GM12878 (cell line): ENCODE measurements at places on chromosomes 2 and 18.

DNA sequence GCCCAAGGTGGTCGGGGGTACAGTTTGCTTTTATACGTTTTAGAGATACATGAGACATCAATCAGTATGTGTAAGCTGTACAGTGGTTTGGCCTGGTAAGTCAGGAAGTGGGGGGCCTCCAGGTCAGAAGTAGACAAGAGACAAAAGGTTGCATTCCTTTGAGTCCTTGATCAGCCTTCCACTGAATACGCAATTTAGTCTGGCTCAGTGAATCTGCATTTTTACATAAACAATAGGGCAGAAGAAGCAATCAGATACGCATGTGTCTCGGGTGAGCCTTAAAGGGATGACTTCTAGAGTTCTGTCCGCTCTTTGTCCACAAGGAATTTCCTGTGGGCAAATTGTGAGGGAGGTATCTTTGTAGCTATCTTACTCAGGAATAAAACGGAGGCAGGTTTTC lies 87.2 kb downstream of the SOWAHC start:
- no peak for DNase-seq

DNA sequence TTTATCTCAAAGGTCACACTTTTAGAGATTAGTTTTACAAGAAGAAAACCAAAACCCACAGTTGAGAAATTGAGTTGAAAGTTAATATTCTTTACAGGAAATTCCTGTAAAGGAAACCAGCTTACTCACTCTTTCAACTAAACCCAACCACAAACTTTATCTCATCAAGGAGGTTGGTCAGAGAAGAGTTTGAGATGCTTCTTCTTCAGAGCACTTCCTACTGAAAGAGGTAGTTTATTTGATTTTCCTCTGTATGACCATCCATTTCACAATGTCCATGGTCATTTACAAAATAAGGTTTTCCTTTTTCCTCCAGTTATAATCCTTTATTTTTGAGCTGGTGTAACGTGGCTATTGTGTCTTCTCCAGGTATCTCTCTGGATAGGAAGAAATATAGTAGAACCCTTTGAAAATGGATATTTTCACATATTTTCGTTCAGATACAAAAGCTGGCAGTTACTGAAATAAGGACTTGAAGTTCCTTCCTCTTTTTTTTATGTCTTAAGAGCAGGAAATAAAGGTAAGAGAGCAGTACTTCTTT lies 4.5 kb upstream of the IL18RAP start:
- no peak for DNase-seq

DNA sequence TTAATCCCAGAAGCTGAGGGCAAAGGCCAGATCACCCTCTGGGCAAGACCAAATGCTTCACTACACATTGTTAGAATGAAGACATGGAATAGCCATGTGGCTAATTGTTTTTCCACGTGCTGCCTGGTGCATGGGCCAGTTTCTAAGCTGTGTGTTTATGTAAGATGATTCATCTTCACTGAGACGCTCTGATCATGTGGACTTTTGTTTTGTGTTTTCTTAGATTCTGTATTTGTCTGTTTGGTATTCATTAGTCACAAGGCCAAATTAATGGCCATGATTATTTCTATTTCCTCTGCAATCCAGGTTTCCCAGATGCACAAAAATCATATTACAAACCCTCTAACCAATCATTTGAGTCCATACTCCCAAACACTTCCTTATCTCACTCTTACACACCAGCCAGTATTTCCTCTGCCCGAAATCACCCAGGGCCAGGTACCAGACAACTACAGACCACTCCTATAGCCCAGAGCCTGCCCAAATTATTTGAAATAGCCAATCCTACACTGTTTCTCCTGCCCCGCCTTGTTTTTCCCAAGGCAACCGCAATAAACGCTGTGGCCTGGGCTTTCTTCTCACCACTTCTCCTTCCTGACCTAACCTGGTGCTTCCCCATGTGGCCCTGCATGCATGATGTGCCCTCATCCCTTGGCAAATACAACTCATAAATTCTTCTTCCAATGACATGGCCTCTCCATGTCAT lies 94.2 kb upstream of the SP3 start:
- no peak for DNase-seq

- no peak for DNase-seq
These were observed 21.3 kb upstream of the CHST9 start for GRCh38 chr18:27206411-27206810.

GRCh38 chr2:108351889-108352288 lies 25.9 kb upstream of the SULT1C4 start:
- DNase-seq, result no peak

- DNase-seq, result no peak
These were observed 287.5 kb downstream of the OSR1 start for GRCh38 chr2:19070886-19071285.

GRCh38 chr2:175036582-175037018 lies 31.4 kb upstream of the CHN1 start:
- no peak for DNase-seq

GRCh38 chr18:45775743-45776142 lies 49.7 kb upstream of the SIGLEC15 start:
- DNase-seq, result no peak

GRCh38 chr18:22427822-22428549 lies 10.3 kb upstream of the CTAGE1 start:
- no peak for DNase-seq

DNA sequence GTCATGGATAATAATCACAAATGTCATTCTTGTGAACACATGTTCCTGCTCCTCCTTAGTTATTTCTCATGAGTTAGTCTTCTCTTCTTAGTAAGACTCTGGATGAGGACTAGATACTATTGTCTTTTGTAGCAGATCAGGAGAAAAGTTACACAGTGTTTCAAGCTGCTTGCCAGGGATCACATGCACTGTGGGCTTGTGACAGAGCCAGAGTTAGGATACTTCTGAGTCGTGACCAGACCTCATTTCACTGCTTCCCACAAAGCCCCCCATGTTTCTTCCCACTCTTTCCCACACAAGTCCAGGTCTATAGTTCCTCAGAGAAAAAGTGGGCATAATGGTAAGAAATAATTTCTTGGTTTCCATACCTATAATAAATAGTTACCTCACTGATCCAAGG lies 80.2 kb upstream of the LRATD1 start:
- no peak for DNase-seq

DNA sequence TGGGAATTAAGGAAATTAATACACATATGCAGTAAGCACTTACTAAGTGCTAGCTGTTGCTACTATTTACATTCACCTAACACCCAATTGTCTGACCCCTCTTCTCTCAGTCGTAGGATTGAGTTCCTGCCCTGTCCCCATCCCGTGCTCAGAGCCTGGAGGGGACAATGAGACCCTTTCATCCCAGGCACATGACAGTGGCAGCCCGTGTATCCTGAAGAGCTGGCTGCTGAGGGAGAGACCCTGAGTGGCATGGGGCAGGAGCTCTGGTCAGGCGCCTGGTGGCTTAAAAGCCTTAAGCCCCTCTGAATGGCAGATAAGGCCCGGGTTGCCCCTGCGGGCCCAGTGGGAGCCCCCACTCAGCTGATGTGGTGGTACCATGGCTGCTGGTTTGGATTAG lies 99.0 kb downstream of the DYSF start:
- DNase-seq, result no peak

- DNase-seq, result no peak
These were observed 28.5 kb downstream of the GPC1 start for GRCh38 chr2:240463866-240464481.

DNA sequence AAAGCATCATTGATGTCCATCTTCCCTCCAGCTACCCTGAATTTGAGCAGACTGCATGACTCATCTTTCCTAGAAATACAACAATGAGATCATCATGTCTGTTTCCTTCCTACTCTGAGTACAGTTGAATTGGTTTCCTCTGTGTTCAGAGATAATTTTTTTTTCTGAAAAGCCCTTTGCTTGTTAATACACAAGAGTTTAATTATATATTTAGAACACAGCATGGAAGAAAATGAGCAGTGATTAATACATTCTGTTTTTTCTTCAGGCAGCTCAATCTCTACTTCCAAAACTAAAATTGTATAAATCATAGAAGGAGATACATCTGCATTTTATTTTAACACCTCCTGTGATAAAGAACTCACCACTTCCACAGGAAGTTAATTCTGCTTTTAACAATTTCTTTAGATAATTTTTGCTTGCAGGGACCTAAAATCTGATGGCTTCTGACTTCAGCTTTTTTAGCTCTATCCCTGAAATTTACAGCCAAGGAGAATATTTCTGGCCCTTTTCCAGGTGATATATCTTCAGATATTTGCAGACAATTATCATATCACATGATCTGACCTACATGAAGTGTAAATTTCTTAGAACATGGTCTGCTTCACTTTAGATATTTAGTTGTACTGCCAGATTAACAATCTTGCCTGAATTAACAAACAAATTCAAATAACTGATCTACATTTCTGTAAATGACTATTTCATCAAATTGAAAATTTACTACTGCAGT lies 249.0 kb downstream of the TRIB2 start:
- no peak for DNase-seq

DNA sequence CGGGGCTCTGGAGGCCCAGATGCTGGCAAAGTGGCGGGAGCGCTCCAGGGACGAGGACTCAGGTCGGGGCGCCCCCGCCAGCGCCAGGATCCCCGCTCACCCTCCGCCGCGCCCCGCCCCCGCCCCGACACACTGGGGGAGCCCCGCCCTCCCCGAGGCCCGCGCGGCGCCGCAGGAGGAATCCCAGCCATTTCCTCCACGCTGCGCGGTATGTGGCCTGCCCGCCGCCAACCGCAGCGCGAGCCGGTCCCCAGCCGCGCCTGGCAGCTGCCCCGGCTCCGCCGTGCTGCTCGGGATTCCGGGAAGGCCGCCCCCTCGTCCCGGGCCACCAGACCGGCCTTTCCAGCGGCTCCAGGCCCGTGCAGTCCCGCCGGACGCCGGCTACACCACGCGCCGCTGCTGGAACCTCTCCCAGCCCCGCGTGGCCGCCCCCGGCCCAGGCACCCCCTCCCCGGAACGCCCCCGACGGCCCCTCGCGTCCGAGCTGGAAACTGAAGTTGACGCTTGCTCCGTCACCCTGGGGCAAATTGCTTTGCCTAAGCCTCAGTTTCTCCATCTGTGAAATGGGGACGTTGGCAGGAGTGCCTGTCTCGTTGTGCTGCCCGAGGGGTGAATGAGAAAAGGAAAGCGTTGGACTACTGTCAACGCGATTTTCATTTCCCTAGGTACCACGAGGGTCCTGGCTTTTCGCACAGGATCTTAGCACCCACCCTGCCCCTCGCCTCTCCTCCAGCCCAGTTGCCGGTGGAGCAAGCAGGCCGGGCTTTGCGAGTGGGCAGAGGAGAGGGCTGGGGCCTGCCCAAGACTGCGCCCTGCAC lies 53.6 kb downstream of the PKDCC start:
- DNase-seq, result no peak

GRCh38 chr2:39622860-39623259 lies 42.9 kb upstream of the TMEM178A start:
- DNase-seq, result no peak

GRCh38 chr18:5466256-5466655 lies 77.5 kb downstream of the EPB41L3 start:
- DNase-seq, result no peak

GRCh38 chr2:3476321-3476984 lies 42.9 kb downstream of the ADI1 start:
- DNase-seq, result no peak

- no peak for DNase-seq
These were observed 22.1 kb upstream of the CNGA3 start for GRCh38 chr2:98324181-98324580.

GRCh38 chr2:205754285-205754923 lies 72.1 kb downstream of the NRP2 start:
- no peak for DNase-seq

GRCh38 chr2:168912901-168913369 lies 11.8 kb downstream of the G6PC2 start:
- DNase-seq, result no peak

DNA sequence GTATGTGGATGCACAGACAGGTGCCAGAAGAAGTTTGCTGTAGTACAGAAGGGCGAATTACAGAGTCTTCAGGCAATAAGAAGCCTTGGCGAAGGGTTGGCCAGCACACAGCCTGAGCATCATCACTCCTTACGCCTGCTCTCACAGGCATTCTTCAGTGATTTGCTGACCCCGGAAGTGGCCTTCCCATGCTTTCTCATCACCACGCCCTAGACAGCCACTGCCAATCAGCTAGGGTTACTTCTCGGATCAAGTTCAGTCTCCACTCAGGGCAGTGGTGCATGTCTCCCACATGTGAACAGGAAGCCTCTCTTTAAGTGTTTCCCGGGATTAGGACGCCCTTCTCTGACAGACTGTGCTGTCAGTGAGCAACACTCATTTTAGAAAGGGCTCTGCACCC lies 81.8 kb downstream of the C1QL2 start:
- DNase-seq, result no peak

DNA sequence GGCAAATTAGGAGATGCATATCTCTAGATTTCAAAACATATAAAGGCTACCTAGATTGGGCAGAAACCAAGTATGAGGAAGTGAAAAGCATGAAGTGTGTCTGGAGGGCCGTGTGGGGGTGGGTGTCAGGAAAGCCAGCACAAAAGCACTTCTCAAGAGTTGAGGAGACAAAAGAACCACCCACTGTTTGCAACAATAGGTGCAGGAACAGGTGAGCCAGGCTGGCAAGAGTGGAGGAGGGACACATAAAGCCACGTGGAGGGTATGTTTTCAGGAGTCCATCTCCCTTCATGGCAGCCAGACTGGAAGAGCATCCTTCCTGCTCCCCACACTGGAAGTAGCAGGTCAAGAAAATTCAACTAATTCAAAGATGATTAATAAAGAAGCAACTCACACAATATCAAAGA lies 96.4 kb downstream of the CERS6 start:
- peak; percentile 63 for DNase-seq

DNA sequence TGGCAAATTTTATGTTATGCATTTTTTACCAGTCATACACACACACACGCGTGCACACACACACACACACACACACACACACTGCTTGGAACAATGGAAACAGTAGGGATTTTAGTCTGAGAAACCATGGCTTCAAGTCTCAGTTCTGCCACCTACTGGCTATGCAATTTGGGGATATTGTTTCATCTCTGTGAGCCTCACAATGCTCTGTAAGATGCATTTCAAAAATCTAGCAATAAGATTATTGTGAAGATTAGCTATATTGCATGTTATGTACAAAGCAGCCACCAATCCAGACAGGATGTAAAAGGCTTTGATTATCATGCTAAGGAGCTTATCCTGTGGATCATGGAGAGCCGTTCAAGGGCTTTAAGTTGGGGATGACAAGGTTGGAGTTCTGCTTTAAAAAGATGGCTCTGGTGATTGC lies 401.4 kb downstream of the NBAS start:
- no peak for DNase-seq

GRCh38 chr2:162072976-162073887 lies 783 bp downstream of the DPP4 start:
- no peak for DNase-seq

- DNase-seq, result no peak
These were observed 5.1 kb upstream of the PAX8 start for GRCh38 chr2:113283704-113284284.

- DNase-seq, result no peak
These were observed 32.2 kb upstream of the MAT2A start for GRCh38 chr2:85506768-85507181.

- no peak for DNase-seq
These were observed 787 bp downstream of the ERBB4 start for GRCh38 chr2:212537726-212538304.

- no peak for DNase-seq
These were observed 91.1 kb downstream of the ITSN2 start for GRCh38 chr2:24269265-24269664.

GRCh38 chr2:46847185-46847710 lies 68.4 kb downstream of the MCFD2 start:
- DNase-seq, result no peak

- no peak for DNase-seq
These were observed 5.1 kb upstream of the ODC1 start for GRCh38 chr2:10452956-10453904.
